Activated CD4-positive, alpha-beta T cell treated with anti-CD3 and anti-CD28 coated beads for 1 hour (primary cell): ENCODE measurements at places on chromosomes 4 and X.

DNA sequence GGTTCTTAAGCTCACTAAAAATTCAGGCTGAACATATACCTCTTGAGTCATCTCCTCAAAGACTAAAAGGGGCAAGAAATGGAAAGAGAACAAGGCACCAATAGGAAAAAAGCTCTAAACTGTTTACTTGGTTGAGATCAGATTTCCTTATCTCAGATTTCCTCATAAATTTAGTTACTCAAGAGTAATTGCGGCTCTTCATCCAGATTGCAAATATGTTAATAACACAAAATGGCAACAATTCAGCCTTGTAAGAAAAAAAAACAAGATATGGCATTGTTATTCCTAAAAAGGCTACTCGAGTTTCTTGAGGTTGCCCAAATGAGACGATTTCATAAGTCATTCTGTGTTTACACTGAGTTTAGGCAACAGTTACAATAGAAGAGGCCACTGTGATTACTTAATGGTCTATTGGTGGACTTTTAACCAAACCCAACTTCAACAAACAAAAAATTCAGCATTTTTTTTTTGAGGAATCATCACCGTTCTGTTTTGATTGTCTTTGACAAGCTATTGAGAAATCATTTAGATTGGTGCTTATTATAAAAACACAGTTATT lies 97.9 kb upstream of the PDHA1 start:
- no peak for DNase-seq

- DNase-seq = no peak
Observed at GRCh38 chrX:42096265-42096920, 173.0 kb upstream of the CASK start.

- no peak for DNase-seq
Observed at GRCh38 chr4:78543424-78544125, 8.0 kb upstream of the ANXA3 start.

- DNase-seq = no peak
Observed at GRCh38 chr4:6693231-6694176, at the start of gene S100P. TSS of gene S100P (plus strand) at chr4:6693878. CDS start at chr4:6693933, 55 bp downstream.

- no peak for DNase-seq
Observed at GRCh38 chr4:6900181-6900812, 9.3 kb upstream of the TBC1D14 start.

- no peak for DNase-seq
Observed at GRCh38 chr4:6460876-6461275, 11.5 kb downstream of the PPP2R2C start.

DNA sequence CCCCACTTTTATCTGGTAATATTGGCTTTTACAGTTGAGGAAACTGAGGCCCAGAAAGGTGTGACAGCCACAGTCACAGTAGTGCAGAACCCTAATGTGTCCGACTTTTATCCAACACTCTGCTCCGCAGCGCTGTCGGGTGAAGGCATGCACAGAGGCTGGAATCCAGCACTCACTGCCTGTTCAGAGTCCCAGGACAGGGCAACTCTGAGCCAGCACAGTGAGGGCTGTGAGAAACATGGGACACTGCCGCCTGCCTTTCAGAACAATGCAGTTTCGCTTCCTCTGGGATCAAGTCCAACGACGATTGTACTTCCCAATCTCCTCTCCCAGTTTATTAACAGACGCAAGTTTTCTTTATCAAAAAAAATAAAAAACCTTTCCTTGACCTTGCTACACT lies 41.9 kb upstream of the PDGFRA start:
- DNase-seq = no peak

GRCh38 chr4:22500831-22501714 lies 14.8 kb downstream of the ADGRA3 start:
- no peak for DNase-seq

- DNase-seq = no peak
Observed at GRCh38 chr4:69984030-69984443, 11.7 kb upstream of the STATH start.

DNA sequence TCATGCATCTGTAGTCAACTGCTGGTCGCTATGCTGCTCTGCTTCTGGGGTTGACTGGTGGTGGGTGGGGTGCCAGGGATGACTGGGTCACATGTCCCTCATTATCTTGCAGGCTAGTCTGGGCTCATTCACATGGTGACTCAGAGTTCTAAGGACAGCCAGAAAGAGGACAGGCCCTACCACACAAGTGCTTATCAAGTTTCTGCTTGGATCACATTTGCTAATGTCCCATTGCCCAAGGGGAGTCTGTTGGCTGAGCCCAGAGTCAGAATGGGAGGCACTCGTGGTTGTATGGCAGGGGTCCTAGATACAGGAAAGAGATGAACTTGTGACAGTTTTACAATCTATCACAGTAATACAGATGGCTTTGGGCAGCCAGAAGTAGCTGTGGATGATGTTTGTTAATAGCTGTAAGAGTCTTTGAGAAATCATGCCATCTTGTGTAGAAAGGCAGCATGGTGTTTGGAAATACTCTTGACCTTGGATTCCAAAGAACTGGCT lies 221.3 kb downstream of the GPAT3 start:
- no peak for DNase-seq

- DNase-seq = peak; percentile 11
Observed at GRCh38 chrX:155819966-155820491, 61.1 kb upstream of the VAMP7 start.

GRCh38 chr4:41202820-41203568 lies 11.3 kb downstream of the APBB2 start:
- no peak for DNase-seq

GRCh38 chrX:85859426-85859825 lies 187.9 kb downstream of the CHM start:
- DNase-seq = no peak

- no peak for DNase-seq
Observed at GRCh38 chrX:109795682-109796081, 62.6 kb upstream of the ACSL4 start.

DNA sequence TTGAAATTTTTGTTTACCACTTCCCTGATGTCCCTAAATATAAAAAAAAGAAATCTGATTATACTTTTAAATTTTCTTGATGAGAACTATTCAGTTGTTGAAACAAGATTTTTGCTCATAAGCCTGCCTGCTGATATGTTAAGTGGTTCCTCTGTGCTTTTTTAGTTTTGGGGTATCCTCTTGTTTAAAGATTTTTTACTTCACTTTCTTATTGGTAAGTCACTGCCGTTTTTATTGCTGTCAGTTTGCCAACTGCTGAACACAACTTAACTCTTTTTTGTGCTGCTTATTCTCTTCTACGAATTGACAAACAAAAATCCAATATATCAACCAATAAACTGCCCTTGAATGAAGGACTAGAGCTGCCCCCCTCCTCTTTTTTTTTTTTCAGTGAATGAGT lies 39.5 kb downstream of the GUCY1A1 start:
- DNase-seq = no peak

DNA sequence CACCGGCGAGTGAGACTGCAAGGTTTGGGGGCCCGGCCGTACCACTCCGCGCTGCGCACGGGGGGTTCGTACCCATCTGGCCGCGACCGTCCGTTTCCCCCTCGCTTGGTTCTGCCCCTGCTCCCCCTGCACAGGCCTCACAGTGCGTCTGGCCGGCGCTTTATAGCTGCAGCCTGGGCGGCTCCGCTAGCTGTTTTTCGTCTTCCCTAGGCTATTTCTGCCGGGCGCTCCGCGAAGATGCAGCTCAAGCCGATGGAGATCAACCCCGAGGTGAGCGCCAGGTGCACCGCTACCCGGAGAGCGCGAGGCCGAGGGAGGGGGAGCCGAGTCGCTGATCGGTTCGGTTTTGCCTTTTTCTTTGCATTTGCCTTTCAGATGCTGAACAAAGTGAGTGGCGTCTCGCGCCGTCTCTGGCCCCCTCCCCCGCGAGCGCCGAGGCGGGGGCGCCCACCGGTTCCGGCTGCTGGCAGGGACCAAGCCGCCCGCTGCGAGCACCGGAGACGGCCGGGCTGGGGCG lies at the start of gene UCHL1:
Gene UCHL1 (plus strand): TSS at position 189 of the 517 bp plus-strand sequence. CDS start 49 bp downstream, at position 238.
- DNase-seq = no peak

DNA sequence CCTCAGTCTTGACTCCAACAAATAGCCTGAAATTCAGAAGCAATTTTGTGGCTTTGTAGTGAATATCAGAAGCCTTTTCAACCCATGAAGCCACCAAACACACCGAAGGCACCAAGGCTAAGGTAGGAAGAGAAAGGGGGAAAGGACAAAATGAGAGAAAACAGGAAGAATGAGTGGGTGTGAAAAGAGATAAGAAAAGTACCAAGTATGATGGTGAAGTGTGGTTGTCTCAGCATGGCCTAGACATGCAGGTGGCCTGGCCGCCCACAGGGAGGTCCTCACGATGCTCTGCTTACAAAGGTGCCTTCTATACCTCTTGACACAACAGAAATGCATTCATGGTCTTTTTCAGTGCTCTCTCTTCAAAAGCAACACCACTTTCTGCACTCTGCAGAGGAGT lies 34.9 kb downstream of the ACSL1 start:
- no peak for DNase-seq

GRCh38 chrX:10197279-10198210 lies 40.8 kb downstream of the CLCN4 start:
- no peak for DNase-seq

DNA sequence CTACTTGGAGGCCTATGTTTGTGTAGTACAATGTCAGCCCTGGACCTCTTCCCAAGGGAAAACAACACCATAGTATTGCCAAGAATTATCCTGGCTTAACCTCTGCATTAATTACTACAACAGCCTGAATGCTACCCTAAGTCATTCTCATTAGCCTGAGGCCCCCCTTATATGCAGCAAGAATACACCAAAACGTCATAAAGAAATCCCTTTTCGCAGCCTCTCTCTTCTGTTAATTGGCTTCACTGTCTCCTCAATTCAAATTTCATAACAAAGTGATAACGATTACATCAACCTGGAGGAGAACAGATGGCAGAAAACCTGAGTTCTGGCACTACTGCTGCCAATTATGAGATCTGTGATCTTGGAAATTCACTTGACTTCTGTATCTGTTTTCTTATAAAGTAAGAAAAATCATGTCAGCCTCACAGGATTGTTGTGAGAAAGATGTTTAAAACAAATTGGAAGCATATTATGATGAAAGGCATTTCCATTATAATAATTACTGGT lies 1663.1 kb downstream of the STIM2 start:
- DNase-seq = no peak
